ENCODE measurements at places on chromosomes 5 and 9. TPM values are rescaled to one million over a fixed set of nuclear protein-coding genes. Genes with fewer than 3 reads are reported as not detected.

Gene PCDHB7
- total RNA-seq, result 0.59 TPM

Gene HAPLN1
- 1.3 TPM for total RNA-seq

- no peak overlapping the region for H3K27ac ChIP-seq
- H3K27me3 ChIP-seq, result no peaks in the 10 kb centered on the region
- H3K36me3 ChIP-seq, result no peaks in the 10 kb centered on the region
- no peak overlapping the region for H3K4me3 ChIP-seq
Measured at GRCh38 chr5:81194633-81195334, 38.3 kb upstream of the CKMT2 start.

DNA sequence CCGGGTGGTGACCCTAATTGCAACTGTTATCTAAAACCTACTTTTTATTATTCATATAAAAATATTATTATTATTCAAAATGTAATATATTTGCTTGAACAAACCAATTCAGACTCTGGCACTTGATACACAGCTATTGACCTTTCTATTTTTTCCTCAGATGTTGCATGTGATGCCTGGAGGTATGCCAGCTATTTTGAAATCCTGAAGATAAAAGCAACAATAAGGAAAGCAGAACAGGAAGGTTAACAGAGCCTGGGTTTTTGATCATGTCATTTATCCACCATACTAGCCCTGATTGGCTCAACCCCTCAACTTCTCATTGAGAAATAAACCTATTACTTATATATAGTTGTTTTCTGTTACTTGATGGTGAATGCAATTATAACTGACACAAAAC is 340.9 kb upstream of the KIF2A start:
- no peak overlapping the region for H3K27ac ChIP-seq
- DNase-seq, result no peak
- no peaks in the 10 kb centered on the region for H3K36me3 ChIP-seq
- peaks cover 12% of the 10 kb centered on the region for H3K4me1 ChIP-seq
- no peak overlapping the region for H3K4me3 ChIP-seq

DNA sequence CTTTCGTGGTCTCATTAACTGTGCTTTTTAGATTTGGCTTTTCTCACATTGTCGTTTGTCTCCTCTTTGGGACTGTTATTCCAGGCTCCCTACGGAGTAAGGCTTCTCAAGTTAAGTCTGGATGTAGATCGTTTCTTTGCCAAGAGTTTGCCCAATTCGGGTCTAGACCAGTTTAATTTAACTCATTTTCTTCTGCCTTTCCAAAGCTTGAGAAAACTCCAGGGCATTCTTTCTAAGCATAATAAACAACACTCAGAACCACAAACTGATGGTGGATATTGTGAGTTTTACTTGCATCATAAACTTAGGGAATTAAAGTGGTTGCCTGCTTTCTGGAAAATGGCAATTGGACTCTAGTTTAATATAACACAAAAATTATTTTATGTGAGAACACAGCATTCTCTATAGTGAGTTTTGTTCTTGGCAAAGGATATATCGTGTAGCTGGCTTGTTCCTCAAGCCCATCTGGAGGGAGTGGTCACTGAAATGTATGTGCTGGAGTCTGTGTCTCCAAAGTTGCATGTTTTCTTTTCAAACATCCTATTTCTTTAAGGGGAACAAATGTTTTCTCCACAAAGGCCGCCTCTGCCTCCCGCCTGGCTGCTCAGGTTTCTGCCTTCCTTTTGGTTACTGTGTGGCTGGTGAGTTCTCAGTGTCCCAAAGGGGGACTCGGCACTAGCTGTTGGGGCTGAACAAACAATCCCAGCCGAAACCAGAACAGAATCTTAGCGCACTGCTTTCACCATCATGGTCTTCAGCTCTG is 211.3 kb upstream of the FBN2 start:
- no peak overlapping the region for H3K4me3 ChIP-seq
- no peaks in the 10 kb centered on the region for H3K27me3 ChIP-seq
- H3K4me1 ChIP-seq, result no peaks in the 10 kb centered on the region
- no peak for DNase-seq

DNA sequence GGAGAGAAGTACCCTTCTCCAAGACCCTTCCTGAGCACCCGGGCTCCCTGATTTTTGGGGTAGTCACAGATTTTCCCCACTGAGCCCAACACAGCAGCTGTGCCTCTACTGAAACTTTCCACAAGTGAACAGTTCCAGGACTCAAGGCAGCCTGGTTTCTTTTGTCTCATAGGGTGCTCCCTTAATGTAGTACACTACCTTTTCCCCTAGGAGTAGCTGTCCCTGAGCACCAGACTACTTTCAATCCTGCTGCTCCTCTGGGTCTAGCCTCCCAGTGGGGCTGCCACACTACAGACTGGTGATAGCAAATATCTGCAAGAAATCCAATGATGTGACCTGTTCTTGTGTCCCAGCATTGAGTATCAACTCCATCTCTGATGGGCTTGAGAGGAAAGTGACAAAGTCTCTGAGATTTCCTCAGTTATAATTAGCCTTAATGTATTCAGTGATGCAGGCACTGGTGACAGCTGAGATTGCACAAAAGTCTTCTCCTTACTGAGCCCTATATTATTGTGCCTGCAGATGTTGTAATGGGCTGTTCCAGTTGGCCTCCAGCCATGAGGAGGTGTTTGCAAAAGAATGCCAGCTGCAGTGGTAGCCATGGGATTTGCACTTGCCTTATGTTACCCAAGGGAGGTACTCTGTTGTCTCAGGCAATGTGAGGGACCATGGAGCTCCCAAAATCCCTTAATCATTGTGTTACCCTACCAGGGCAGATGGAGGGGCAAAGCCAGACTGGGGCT is 1802.5 kb downstream of the EFNA5 start:
- H3K4me1 ChIP-seq, result no peaks in the 10 kb centered on the region
- H3K36me3 ChIP-seq, result no peaks in the 10 kb centered on the region
- H3K4me3 ChIP-seq, result no peak overlapping the region
- no peak overlapping the region for H3K27ac ChIP-seq
- no peaks in the 10 kb centered on the region for H3K27me3 ChIP-seq

- H3K4me3 ChIP-seq, result no peak within 1 kb of the TSS
- DNase-seq, result no peak
- H3K36me3 ChIP-seq, result no peaks in the 10 kb centered on the region
- no peaks in the 10 kb centered on the region for H3K27me3 ChIP-seq
Measured at GRCh38 chr5:54455413-54456157, at the start of gene HSPB3. Gene HSPB3, plus strand, starts transcription at chr5:54455699. Its CDS starts 91 bp downstream, at chr5:54455790.

- no peaks in the 10 kb centered on the region for H3K4me1 ChIP-seq
- no peak for DNase-seq
- no peaks in the 10 kb centered on the region for H3K27me3 ChIP-seq
Measured at GRCh38 chr9:16023446-16023845, 470.6 kb downstream of the CCDC171 start.

Measured in endodermal cell (in vitro differentiated cells).